Muscle of arm (tissue), 14 donors: ENCODE measurements at places on chromosomes 6 and 20. TPM values are rescaled to one million over a fixed set of nuclear protein-coding genes. Genes with fewer than 3 reads are reported as not detected.

DNA sequence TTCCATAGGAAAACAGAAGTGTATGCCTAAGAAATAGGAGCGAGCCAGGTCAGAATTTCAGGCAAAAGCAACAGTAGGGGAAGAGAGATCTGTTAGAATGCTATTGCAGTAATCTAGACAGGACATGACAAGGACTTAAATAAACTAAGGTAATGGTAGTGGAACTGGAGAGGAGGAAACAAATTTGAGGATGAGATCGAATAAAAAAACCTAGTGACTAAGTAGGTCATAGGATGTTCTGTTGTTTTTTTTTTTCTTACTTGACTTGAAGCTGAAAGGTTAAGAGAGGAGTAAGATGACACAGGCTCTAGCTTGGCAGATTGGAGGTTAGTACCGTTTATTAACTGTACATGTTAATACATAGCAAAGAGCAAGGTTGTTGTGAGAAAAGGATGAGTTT, 28.6 kb downstream of the ORC3 start:
- no peak for DNase-seq

DNA sequence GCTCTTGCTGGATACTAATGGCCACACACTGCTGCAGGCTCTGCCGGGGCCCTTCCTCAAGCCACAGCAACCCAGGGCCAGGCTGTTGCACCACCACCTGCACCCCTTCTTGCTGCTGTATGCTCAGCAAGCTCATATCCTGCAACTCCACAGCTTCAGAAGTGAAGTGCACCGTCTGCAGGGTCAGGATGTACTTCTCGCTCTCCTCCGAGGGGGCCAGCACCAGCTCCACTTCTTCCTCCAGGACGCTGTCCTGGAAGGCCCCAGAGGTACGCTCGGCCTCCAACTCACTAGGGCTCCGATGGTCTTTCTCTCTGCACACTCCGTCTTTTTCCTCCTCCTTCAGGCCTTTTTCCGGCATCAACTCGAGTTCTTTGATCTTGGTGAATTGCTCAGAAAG, 1.2 kb downstream of the CTCFL start:
- DNase-seq, result no peak

GRCh38 chr6:148509800-148510581, 167.4 kb downstream of the SASH1 start:
- peak; percentile 95 for DNase-seq

SLC35F1 gene
- polyA plus RNA-seq, result 1.5 TPM

GRCh38 chr6:16432075-16433032, 194.0 kb downstream of the GMPR start:
- peak; percentile 86 for DNase-seq
